ENCODE measurements at places on chromosomes 5 and 9.

GRCh38 chr9:27329291-27329690 lies 32.3 kb upstream of the EQTN start:
- H3K4me3 ChIP-seq: no peak overlapping the region
- no peak for DNase-seq
- no peaks in the 10 kb centered on the region for H3K27me3 ChIP-seq
- H3K27ac ChIP-seq: no peak overlapping the region
- no peaks in the 10 kb centered on the region for H3K36me3 ChIP-seq
- peaks cover 6% of the 10 kb centered on the region for H3K4me1 ChIP-seq

GRCh38 chr9:37033682-37034304 lies at the start of gene PAX5:
TSS of gene PAX5 (minus strand) at chr9:37034268. CDS start at chr9:37034031, 237 bp downstream.
- H3K36me3 ChIP-seq: no peaks in the 10 kb centered on the region
- no peak for DNase-seq
- H3K4me1 ChIP-seq: peaks cover 22% of the 10 kb centered on the region
- H3K27ac ChIP-seq: peak within 1 kb of the TSS; percentile 36
- peaks cover 59% of the 10 kb centered on the region for H3K27me3 ChIP-seq

GRCh38 chr5:177253252-177253651 lies 50.3 kb downstream of the RAB24 start:
- H3K27ac ChIP-seq: no peak overlapping the region
- H3K4me1 ChIP-seq: no peaks in the 10 kb centered on the region
- no peaks in the 10 kb centered on the region for H3K27me3 ChIP-seq
- H3K36me3 ChIP-seq: peaks cover 34% of the 10 kb centered on the region
- no peak for DNase-seq
- no peak overlapping the region for H3K4me3 ChIP-seq

DNA sequence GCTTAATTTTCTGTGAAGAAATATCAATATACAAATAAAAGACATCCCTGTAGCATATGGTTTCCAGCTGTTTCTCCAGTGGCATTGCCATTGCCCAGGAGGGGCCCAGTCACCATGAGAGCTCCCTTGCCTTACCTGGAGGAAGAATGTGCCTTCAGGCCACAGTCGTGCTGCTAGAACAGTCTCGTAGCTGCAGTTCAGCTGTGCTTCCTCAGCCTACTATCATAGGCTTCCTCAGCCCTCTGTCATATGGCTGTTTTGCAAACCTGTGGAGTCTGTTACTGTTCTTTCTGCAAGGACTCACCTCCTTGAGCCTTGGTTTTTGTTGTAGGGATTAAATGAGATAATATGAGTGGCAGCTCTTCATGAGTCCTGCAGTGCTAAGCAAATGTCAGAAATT lies 67.6 kb downstream of the RCL1 start:
- peaks cover 73% of the 10 kb centered on the region for H3K4me1 ChIP-seq
- peaks cover 9% of the 10 kb centered on the region for H3K36me3 ChIP-seq
- peak overlapping the region; percentile 24 for H3K27ac ChIP-seq
- no peak overlapping the region for H3K4me3 ChIP-seq
- no peak for DNase-seq

DNA sequence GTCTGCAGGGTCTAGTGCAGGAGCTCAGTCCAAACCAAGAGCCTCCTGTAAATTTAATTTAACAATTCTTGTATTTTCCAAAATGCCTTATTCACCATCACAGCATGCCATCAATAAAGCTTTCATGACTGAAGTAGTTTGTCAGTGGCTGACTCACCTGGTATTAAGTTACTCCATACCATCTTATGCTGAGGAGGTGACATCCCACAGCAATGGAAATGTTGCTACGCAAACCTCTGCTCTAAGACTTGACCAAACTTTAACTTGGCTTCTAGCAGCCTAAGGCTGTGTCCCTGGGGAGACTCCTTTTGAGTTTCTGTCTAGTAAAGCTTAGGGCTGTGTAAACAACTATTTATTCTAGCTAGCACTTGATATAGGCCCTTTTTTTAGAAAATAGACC lies 1231.3 kb upstream of the CDH18 start:
- no peak overlapping the region for H3K27ac ChIP-seq
- no peaks in the 10 kb centered on the region for H3K4me1 ChIP-seq
- H3K4me3 ChIP-seq: no peak overlapping the region
- no peak for DNase-seq

DNA sequence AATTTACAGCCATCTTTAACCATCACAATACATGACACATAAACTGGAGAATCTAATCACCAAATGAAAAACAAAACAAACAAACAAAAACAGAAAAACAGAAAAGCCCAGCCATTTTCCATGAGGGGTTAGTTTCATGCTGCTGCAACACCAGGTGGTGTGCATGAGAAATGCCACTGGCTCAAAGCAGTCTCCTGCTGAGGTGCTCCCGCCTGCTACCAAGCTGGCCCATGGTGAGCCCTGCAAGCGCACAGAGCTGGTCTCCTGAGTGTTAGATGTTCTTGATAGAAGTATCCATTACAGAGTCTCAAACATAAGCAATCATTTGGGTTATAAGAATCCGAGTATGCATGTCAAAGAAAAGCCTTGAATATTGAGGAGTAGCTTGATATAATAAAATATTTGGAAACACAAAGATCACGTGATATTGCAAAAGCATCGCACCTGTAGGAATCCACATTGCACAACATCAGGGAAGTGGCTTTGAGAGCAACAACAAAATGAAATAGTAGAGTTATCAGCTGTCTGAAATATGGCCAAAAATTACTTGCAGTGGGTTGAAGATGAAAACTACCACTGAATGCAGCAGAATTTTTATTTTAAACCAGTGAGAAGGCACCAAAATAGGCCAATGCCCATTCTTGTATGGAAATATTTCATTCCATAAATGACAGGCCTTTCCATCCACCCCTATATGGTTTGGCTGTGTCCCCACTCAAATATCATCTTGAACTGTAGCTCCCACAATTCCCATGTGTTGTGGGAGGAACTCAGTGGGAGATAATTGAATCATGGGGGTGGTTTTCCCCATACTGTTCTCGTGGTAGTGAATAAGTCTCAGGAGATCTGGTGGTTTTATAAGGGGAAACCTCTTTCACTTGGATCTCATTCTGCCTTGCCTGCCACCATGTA lies 194.8 kb downstream of the SYK start:
- H3K27ac ChIP-seq: no peak overlapping the region
- DNase-seq: no peak
- H3K27me3 ChIP-seq: no peaks in the 10 kb centered on the region
- H3K4me1 ChIP-seq: peaks cover 9% of the 10 kb centered on the region
- no peaks in the 10 kb centered on the region for H3K36me3 ChIP-seq

- no peaks in the 10 kb centered on the region for H3K27me3 ChIP-seq
- H3K4me3 ChIP-seq: peak overlapping the region; percentile 4
- peak; percentile 61 for DNase-seq
- H3K36me3 ChIP-seq: no peaks in the 10 kb centered on the region
- peak overlapping the region; percentile 98 for H3K27ac ChIP-seq
Observed at GRCh38 chr9:104993291-104993963, 65.5 kb upstream of the ABCA1 start.

GRCh38 chr9:124442379-124442778 lies 7.9 kb upstream of the ADGRD2 start:
- DNase-seq: no peak
- no peak overlapping the region for H3K27ac ChIP-seq
- H3K4me3 ChIP-seq: no peak overlapping the region
- H3K36me3 ChIP-seq: no peaks in the 10 kb centered on the region
- no peaks in the 10 kb centered on the region for H3K4me1 ChIP-seq

DNA sequence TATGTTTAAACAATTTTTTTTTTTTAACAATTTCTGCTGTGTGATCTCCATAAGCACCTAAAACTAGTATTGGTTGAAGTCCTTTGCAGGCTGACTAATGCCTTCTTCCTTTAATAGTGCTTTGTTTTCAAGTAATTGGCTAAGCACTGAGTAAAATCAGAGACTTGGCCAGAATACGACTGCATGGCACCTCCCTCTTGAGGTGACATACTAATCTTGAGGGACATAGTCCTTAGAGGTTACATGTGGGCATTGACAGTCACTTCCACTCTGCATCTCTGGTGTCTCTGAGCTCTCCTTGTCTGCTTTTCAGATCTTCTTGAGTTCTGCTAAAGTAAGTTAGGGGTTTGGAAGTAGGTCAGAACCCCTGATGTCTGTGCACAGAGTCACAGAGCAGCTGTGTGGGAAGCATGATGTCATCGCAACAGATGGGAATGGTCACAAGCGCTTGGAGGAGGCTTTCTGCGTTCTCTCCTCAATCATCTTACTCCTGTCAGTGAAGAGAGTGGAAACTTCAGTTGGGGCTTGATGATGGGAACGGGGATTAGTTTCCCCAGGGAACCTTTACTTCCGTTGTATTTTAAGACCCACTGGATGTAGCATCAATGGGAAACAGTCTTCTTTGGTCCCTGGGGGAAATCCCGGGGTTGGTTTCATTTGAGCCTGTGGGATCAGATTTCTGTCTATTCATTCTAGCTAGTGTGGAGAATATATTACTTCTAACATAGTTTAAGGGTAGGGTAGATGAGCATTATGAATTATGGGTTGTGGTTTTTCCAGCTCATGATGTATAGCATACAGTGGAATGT lies 136.9 kb downstream of the ARHGAP26 start:
- H3K27ac ChIP-seq: no peak overlapping the region
- no peaks in the 10 kb centered on the region for H3K4me1 ChIP-seq
- no peak for DNase-seq
- peaks cover 19% of the 10 kb centered on the region for H3K36me3 ChIP-seq
- no peaks in the 10 kb centered on the region for H3K27me3 ChIP-seq

DNA sequence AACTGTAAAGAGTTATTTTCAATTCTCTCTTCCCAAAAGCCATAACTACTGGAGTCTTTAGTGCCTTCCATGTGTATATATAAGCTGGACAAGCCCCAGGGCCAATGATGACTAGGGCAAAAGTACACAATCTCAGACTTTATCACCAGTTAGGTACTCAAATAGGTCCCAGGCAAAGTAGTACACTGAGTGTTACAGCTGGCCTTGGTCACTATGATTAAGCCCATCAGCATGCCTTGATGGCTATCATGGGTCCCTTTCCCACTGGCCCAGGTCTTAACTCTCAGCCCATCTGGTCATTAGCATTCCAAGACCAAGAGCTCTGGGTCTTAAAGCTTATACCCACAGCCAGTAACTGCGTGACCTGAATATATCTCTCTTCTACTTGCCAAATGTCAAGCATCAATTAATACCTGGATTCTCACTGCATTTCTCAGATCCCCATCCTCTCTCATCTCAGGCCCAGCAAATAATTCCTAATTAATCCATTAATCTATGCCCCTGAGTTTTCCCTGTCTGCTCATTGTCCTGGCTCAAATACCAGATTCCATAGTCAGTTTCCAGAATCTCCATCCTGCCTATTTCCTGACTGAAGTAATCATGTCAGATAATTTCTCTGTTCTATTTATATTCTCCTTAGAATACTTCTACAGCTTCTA lies 62.3 kb downstream of the NR6A1 start:
- DNase-seq: no peak
- H3K27ac ChIP-seq: no peak overlapping the region
- H3K4me1 ChIP-seq: no peaks in the 10 kb centered on the region

DNA sequence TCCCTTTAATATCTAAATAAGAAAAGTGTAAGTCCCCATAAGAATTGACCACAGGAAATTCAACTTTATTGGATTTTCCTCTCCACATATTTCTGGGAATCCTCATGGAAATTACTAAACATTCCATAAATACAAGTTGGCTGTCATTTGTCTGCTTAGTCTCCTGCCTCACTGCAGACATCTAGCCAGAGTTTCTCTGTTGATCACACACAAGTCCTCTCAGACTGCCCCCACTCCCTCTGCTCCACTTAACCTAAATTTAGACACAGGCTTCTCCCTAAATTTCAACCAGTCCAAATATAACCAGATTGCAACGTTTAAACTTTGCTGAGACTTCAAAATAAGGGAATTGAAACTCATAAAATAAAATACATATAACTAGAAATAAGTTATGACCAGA lies 982.1 kb downstream of the DTWD2 start:
- DNase-seq: no peak
- no peaks in the 10 kb centered on the region for H3K27me3 ChIP-seq
- H3K4me1 ChIP-seq: no peaks in the 10 kb centered on the region
- H3K36me3 ChIP-seq: no peaks in the 10 kb centered on the region
- no peak overlapping the region for H3K4me3 ChIP-seq

DNA sequence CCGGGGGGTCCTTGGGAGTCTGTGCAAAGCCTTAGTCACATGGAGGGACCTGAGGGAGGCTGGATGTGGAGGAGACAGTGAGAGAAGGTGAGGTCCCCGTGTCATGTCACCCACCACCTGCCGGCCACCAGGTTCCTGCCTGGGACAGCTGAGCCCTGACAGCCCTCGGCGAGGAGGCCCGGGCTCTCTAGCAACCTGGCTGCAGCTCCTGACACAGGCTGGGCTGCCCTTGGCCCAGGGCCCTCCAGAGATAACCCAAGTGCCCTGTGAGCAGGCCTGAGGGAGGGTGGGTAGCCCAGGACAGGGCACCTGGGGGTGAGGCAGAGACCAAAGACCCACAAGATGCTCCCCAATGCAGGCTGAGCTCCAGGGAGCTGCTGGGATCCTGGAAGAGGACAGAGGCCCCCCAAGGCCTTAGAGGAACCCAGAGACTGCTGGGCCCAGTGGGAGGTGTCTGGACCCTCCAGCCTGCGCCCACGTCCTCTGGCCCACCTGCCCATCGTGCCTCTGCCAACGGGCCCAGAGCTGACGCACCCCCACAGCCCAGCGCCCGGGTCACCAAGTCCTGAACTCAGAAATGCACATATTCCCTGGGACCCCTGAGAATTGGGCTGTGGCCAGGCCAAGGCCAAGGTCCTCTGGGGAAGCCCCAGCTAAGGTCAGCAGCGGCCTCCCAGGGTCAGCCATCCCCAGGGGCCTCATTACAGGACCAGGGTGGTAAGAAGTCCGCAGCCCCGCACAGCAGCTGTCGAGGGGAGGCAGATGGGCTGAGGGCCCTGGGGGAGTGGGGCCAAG lies 8.8 kb upstream of the PTGDS start:
- no peaks in the 10 kb centered on the region for H3K4me1 ChIP-seq
- DNase-seq: no peak
- H3K4me3 ChIP-seq: no peak overlapping the region
- H3K27ac ChIP-seq: no peak overlapping the region
